ENCODE measurements at places on chromosomes 2 and 18.

GRCh38 chr2:232478571-232479340 lies 8.9 kb downstream of the ECEL1 start:
- DNase-seq: no peak
- no peak overlapping the region for H3K27ac ChIP-seq
- H3K4me1 ChIP-seq: no peaks in the 10 kb centered on the region
- H3K36me3 ChIP-seq: no peaks in the 10 kb centered on the region
- no peak overlapping the region for H3K4me3 ChIP-seq

DNA sequence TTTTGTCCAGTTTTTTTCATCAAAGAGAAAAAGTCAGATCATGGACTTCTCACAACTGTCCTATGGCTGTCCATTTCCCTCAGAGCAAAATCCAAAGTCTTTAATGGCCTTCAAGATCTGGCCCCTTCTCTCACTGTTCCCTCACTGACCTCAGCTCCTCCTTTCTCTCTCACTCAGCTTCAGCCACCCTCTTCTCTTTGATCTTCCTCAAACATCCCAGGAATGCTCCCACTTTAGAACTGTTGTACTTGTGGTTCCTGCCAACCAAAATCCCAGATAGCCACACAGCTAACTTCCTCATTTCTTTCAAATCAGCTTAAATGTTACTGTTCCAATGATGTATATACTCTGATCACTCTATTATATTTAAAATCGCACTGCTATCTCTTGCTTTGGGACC lies 82.9 kb downstream of the NUP35 start:
- no peaks in the 10 kb centered on the region for H3K36me3 ChIP-seq
- no peak for DNase-seq
- H3K27ac ChIP-seq: no peak overlapping the region
- H3K27me3 ChIP-seq: no peaks in the 10 kb centered on the region
- H3K4me1 ChIP-seq: no peaks in the 10 kb centered on the region

GRCh38 chr2:14418115-14418514 lies 214.4 kb upstream of the LRATD1 start:
- no peak overlapping the region for H3K27ac ChIP-seq
- H3K27me3 ChIP-seq: no peaks in the 10 kb centered on the region
- H3K36me3 ChIP-seq: no peaks in the 10 kb centered on the region

DNA sequence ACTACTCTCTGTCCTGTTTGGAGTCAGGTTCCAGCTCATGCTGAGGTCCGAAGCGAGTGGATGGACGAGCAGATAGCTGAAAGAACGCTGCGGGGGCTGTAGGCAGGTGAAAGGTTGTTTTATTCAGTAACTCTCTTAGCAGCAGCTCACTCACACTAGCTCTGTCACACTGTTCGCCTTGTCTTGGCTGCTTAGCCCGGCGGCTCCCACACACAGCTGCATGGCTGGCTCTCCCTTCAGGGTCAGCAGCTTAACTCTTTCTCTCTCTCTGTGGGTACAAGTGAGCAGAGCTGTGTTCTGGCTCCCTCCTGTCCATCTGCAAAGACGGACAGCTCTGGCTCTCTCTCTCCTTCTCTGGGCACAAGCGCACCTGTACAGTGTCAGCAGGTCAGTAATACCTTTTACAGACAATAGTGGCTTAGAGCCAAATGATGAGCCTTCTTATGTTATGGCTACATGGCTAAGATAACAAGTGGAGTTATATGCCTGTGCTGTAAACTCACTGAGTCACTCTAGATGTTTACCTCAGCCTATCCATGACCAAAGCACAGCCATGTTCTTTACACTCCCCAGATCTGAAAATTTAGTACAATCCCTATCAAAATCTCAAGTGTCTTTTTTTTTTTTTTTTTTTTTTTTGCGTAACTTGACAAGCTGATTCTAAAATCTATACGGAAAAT lies 149.3 kb downstream of the GALNT1 start:
- no peaks in the 10 kb centered on the region for H3K27me3 ChIP-seq
- DNase-seq: no peak
- H3K4me1 ChIP-seq: 0 out of 2 replicates have a peak, but pooled peaks cover 5% of the 10 kb centered on the region
- H3K27ac ChIP-seq: no peak overlapping the region
- no peak overlapping the region for H3K4me3 ChIP-seq

GRCh38 chr2:96151595-96152303 lies 6.5 kb upstream of the DUSP2 start:
- no peak overlapping the region for H3K4me3 ChIP-seq
- no peak overlapping the region for H3K27ac ChIP-seq
- no peaks in the 10 kb centered on the region for H3K27me3 ChIP-seq
- no peak for DNase-seq

GRCh38 chr2:241208058-241208457 lies 19.6 kb downstream of the ANO7 start:
- H3K27ac ChIP-seq: no peak overlapping the region
- no peak overlapping the region for H3K4me3 ChIP-seq
- no peak for DNase-seq
- peaks cover 43% of the 10 kb centered on the region for H3K27me3 ChIP-seq
- no peaks in the 10 kb centered on the region for H3K4me1 ChIP-seq

DNA sequence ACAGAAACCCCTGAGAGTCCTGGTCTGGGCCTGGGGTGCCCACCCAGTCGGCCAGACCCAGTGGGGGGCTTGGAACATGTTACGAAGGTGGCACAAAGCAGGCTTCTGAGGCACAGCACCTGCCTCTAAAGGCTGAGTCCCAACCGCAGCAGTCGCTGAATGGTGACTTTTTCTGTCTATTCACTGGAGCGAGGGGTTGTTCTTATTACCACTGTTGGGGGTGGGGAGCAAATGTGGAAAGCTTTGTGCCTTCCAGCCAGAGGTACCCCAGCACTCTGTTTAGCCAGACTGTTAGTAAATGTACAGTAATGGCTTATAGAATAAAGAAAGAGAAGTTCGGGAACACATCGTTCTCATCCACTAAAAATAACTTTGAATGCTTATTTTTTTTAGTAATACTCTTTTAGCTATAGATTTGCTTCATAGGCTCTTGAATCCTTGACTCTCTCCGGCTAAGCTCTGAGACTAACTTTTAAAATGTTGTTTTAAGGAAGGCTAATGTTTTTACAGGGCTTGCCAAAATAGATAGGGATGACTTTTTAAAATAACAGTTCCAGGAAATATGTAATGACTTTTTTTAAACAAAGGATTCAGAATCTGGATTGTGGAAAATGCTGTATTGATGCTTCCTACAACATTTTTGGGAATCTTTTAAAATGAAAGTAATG lies 23.4 kb upstream of the PTPN2 start:
- H3K36me3 ChIP-seq: no peaks in the 10 kb centered on the region
- H3K27ac ChIP-seq: no peak overlapping the region
- H3K4me3 ChIP-seq: no peak overlapping the region
- H3K4me1 ChIP-seq: no peaks in the 10 kb centered on the region
- no peak for DNase-seq
